ENCODE measurements at places on chromosomes 3 and 15.

DNA sequence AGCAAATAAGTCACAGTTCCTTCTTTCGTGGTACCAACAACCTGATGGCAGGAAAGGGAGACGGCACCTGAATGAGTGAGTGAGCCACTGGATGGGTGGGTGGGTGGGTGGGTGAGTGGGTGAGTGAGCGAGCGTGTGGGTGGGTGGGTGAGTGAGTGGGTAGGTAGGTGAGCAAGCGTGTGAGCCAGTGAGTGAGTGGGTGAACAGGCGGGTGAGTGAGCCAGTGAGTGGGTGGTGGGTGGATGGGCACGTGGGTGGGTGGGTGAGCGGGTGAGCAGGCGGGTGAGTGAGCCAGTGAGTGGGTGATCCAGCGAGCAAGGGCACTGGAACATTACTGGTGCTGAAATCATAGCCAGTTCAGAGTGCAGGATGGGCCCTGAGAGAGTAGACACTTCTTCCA is 152.8 kb downstream of the MEGF11 start:
- peak; percentile 17 for DNase-seq

DNA sequence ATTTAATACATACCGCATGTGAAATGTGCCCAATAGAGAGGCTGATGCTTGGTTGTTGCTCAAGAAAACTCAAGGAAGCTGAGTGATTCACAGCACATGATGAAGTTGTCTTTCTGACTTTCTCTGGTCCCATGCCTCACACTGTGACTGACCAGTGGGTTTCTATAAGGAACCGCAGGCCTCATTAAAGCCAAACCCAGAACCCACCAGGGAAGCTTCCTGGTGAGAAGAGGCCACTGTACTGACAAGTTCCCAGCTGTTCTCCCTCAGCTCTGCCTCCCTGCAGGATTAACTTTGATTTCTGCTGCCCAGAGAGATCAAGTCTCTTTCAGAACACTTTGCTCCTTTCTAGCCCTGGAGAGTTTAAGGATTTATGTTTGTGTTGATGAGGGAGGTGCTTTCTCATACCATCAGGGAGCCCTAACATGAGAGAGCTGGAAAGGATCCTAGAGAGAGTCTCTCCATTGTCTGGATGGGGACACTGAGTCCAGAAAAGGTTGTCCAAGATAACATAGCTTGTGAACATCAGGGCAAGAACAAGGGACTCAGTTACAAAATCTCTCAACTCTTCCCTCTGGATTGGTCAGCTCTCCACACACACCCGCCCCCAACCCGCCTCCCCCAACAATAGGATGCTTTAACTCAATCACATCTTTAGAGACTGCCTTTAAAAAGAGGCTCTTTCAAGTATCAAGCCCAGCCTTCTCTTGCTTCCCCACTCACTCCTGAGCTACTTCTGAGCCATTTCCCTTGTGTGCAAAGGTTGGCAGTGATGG is 303.2 kb upstream of the TLE3 start:
- DNase-seq, result no peak

DNA sequence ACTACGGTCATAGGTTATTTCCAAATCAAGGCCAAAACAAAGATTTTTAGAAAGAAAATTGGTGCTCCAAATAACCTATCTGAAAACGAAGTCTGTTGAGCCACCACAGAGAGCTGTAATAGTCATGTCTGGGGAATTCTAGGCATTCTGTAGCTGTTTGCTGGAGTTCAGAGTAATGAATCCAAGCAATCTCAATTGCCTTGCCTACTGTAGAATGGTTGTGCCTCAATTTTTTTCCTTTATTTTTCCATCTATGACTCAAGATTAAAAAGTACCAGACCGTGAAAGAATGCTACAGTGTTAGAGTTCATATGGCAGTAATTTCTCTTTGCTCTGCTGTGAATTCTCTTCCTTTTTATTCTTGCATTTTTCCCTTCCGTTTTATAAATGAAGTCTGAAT is 1007.2 kb upstream of the ALCAM start:
- DNase-seq, result no peak

GRCh38 chr3:112623717-112624116 is 17.2 kb downstream of the CCDC80 start:
- DNase-seq, result no peak

DNA sequence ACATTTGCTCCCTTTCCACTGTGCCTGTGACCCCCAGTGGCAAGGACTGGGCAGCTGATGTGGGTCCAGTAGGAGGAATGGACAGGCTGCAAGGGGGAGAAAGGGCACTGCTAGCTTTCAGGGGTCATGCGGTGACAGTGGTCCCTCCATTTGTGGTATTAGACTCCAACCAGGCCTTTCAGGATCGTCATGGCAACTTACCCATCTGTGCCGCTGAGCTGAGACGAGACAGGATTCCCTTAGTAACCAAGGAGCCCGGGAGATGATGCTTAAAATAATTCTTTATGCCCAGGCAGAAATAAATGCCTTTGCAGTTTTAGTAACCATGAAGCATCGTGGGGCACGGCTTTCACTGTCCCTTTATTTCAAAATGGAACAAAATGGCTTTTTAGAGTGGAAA is 15.9 kb upstream of the MRPL3 start:
- DNase-seq, result no peak

- DNase-seq, result no peak
Observed at GRCh38 chr15:78873793-78874765, 1.4 kb downstream of the MORF4L1 start.

- no peak for DNase-seq
Observed at GRCh38 chr3:184663756-184664155, 48.1 kb downstream of the MAGEF1 start.

GRCh38 chr3:124772081-124772831 is 42.0 kb downstream of the UMPS start:
- DNase-seq, result peak; percentile 66

GRCh38 chr3:9361691-9362388 is 1.0 kb upstream of the THUMPD3 start:
- no peak for DNase-seq

- DNase-seq, result no peak
Observed at GRCh38 chr15:87755226-87755625, 501.3 kb downstream of the NTRK3 start.

GRCh38 chr3:46705751-46706552 is 4.8 kb downstream of the TMIE start:
- peak; percentile 47 for DNase-seq

GRCh38 chr3:40414270-40414669 is 27.3 kb downstream of the ENTPD3 start:
- no peak for DNase-seq

GRCh38 chr3:112327371-112327951 is 5.5 kb upstream of the CD200 start:
- no peak for DNase-seq

- no peak for DNase-seq
Observed at GRCh38 chr15:60935130-60935529, 294.0 kb downstream of the RORA start.

DNA sequence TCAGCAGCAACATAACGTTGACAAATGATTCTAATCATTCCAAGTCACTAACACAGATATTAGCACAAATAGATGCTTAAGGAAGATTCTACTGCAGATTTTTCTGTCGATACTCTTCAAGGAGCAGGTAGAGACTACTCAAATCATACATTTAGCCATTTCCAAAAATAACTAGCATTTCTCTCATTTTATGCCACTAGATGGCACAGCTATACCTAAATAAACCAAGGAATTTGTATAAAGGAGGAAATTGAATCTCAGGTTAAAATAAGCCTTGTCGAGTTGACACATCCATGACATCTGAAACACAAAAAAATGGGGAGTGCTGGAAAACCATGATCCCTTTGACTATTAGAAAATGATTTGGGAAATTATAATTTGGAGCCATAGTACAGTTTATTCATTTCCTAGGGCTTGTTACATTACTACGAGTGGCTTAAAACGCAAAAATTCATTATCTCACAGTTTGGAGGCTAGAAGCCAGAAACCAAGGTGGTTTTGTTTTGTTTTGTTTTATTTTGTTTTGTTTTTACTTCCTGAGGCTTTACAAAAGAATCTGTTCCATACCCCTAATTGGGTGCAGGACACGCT is 59.5 kb upstream of the STRIT1 start:
- DNase-seq, result no peak

DNA sequence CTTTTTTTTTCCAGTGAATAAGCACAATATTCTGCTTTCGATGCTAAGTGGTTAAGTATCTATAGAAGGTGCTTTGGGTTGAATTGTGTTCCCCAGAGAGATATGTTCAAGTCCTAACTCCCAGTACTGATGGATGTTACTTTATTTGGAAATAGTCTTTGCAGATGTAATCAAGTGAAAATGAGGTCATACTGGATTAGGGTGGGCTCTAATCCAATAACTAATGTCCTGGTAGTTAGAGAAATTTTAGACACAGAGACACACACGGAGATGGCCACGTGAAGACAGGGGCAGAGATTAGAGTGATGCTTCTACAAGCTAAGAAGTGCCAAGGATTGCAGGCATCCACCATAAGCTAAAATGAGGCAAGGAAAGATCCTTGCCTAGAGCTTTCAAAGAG is 662.3 kb downstream of the NAALADL2 start:
- no peak for DNase-seq

DNA sequence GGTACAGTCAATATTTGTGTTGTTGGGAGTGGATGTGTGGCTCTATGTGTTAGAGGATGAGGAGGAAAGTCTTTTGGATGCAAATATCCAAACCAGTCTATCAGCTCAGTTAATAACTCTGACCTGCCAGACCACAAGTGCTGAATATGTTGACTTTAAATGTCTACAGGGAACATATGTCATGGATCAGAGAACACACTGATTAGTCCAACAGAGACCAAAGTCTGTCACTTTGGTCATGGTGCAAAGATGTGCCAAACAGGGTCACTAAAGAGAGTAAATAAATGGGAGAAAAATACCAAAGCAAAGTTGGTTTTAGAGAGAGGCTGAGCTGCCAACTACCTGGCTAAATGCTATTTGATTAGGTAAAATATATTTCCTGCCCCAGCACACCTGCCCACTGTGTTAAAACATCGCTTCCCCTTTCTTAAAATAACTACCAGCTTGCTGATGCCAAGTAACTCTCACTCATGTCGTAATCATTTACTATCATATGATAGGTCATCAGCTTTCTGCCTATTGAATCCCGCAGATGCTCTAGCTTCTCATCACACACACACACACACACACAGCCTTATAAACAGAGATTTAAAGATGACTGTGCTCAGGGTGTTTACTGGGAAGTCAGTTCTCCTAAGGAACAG is 173.3 kb downstream of the PDZRN3 start:
- no peak for DNase-seq

- peak; percentile 80 for DNase-seq
Observed at GRCh38 chr15:63048776-63049665, 6.5 kb downstream of the TPM1 start.

DNA sequence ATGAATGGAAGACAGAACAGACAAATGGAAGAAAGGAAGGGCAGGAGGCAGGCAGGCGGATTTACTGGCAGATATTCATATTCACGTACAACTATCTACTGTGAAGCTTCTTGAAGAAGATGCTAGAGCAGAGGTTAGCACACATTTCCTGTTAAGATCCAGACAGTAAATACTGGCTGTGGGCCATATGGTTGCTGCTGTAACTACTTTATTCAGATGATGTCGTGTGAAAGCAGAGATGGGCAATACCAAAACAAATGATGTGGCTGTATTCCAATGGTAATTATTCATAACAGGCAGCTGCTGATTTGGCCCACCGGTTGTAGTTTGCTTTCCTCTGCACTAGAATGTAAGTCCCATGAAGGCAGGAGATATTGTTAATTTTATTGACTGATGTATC is 115.7 kb upstream of the PRTG start:
- no peak for DNase-seq

- no peak for DNase-seq
Observed at GRCh38 chr3:35946121-35946853, 307.0 kb downstream of the ARPP21 start.

GRCh38 chr3:11717301-11717700 is 73.6 kb upstream of the VGLL4 start:
- no peak for DNase-seq

GRCh38 chr15:39041979-39042495 is 477.4 kb upstream of the RASGRP1 start:
- DNase-seq, result no peak

- DNase-seq, result no peak
Observed at GRCh38 chr3:32449691-32450090, 53.0 kb downstream of the CMTM6 start.

DNA sequence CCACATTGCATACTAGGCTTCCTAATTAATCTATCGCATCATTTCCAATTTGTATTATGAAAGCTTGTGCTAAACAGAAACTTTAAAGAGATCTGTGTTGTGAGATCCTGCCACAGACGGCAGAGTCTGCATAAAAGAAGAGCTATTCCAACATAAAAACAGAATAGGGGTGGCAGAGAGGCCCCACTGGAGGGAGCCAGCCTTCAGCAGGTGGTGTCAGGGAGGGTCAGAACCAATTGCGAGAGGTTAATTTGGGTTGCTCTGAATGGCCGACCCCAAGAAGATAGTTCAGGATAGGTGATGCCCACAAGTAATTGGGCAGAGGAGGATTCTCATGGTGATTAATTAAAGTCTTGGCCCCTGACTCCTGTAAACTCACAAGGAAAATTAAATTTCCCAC is 74.8 kb downstream of the DCLK3 start:
- DNase-seq, result no peak

DNA sequence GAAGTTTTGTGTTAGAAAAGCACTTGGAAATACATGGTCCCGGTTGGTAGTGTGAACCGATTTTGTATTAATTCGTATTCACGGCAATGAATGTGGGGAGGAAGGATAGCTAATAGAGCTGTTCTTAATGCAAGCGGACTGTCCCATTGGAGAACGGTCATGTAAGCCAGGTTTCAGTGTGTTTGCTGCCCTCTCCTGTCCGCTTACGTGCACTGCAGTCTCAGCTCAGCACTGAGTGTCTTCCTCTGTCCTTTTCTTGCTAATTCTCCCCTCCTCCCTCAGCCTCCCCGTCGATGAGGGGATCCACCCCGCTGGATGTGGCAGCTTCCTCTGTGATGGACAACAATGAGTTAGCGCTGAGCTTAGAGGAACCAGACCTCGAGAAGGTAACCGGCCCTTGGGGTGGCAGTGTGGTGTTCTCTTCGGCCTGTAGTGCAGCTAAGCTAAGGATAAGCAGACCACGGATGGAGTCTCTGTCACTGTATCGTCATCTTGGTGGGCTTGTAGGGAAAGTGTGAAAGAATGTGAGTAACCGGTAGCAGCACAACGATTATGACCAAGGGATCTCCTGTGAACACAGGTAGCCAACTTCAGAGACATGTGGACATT is 267.5 kb upstream of the CHRM5 start:
- DNase-seq, result peak; percentile 76

DNA sequence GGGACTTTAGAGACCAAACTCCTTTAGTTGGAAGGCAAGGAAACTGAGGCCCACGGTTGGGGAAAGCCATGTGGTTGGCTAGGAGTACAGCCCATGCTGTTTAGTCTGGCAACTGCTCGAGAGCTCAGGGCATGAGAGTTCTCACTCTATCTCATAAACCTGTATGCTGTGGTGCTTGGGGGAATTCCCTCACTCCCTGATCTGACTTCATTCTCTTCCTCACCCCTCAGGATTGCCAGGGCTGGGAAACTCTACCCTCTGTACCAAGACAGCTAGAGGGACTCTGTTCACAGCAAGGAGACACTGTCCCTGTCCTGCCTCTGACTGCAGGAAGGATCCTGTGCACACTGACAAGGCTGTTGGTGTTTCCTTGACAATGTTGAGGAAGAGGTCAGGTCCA is 230.2 kb downstream of the ZNF621 start:
- no peak for DNase-seq

GRCh38 chr15:40088929-40089755 is 19.5 kb downstream of the BMF start:
- no peak for DNase-seq

GRCh38 chr3:183698756-183699155 is 1.2 kb downstream of the YEATS2 start:
- DNase-seq, result no peak

All from sciatic nerve (tissue), 2 donors.